ENCODE measurements at places on chromosomes 3 and 15.

DNA sequence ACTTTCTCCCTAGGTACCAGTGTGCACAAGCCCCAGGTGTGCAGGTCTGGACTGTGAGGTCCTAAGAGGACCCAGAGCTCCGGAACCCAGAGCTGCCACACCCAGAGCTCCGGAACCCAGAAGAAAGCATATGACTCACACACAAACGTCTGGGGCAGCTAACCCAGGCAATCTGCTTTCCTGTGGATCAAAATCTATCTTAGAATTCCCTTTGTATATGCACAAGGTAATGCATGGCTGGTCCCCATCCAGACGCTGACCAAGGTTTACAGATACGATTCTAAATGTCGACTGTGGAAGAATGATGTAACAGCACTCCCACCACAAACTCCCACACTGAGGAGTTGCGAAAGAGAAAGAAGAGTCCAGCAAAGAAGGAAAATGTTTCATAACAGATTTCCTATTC lies 15.7 kb downstream of the KCNMB2 start:
- no peak for DNase-seq

DNA sequence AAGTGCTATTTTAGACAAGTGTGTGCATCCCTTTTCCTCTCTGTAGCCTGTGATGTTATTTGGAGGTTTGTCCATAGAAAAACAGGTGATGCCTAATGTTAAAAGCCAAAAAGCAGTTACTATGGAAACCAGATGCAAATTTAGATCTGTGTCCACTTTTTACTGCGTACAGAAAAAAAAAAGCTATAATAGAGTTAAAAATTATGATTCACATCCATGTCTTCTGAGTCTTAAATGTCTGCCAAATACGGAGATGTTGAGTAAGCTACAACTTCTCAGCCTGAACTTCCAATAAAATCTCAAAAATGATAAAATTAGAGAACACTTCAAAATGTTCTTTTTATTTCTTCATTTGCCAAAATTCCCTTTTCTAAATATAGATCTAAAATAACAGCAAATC lies 74.2 kb upstream of the GAP43 start:
- no peak for DNase-seq

DNA sequence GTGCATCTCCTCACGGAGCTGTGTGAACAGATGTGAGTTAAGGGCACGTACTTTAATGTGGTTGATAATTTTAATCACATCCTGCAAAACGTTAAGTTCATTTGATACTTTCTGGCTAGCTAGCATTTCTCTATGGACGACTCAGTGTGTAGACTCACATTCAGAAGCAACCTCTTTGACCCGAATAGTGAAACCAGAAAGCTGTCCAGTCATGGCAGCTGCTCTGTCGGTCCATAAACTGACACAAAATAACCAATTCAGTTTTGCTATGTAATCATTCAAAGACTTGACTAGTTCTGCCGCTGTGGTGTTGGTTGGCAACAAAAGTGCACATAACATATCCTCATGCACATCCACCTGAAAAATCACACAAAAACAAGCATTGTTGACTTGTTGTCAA lies 3.7 kb upstream of the GFM1 start:
- DNase-seq: no peak

DNA sequence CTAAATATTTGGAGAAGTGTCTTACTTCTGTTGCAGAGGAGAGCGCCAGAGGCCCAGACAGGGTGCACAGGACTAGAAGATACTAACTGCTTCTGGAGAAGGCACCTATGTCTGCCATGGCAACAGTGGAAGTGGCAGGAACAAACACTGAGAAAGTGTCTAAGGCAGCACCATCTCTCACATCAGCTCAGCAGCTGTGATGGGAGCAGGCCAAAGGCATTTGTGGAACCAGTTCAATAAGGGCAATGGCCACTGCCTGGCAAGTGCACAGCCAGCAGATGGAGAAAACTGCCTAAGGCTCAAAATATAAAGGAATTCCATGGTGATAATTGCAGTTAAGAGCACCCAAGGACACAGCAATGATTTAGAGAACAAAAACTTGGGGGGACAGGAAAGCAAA lies 563.0 kb upstream of the CCDC54 start:
- no peak for DNase-seq

- DNase-seq: no peak
Observed at GRCh38 chr15:38470816-38471215, 16.9 kb downstream of the FAM98B start.

GRCh38 chr15:29990035-29990434 lies 92.7 kb upstream of the GOLGA8J start:
- DNase-seq: no peak

GRCh38 chr3:58626841-58627569 lies 39.6 kb downstream of the FAM3D start:
- no peak for DNase-seq

- no peak for DNase-seq
Observed at GRCh38 chr3:152910966-152911365, 76.0 kb downstream of the P2RY1 start.

- DNase-seq: no peak
Observed at GRCh38 chr3:42061713-42062380, 29.3 kb upstream of the TRAK1 start.

DNA sequence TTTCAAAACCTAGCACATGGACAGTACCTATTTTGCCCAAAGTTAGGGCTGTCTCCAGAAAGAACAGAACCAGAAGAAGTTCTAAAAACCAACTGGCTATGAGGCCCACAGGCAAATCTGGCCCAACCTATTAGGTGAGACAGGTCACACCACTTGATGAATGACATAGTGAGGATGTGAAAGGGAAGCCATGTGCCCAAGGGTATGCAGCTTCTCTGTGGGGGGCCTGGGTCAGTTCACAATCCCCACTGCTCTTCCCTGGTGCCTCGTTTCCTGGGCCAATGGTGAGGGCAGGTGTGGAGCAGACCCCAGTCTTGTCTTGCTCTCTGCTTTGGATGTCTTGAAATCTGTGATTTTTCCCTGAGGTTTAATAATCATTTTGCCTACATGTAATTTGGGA lies 8.9 kb downstream of the INSYN1 start:
- DNase-seq: no peak

DNA sequence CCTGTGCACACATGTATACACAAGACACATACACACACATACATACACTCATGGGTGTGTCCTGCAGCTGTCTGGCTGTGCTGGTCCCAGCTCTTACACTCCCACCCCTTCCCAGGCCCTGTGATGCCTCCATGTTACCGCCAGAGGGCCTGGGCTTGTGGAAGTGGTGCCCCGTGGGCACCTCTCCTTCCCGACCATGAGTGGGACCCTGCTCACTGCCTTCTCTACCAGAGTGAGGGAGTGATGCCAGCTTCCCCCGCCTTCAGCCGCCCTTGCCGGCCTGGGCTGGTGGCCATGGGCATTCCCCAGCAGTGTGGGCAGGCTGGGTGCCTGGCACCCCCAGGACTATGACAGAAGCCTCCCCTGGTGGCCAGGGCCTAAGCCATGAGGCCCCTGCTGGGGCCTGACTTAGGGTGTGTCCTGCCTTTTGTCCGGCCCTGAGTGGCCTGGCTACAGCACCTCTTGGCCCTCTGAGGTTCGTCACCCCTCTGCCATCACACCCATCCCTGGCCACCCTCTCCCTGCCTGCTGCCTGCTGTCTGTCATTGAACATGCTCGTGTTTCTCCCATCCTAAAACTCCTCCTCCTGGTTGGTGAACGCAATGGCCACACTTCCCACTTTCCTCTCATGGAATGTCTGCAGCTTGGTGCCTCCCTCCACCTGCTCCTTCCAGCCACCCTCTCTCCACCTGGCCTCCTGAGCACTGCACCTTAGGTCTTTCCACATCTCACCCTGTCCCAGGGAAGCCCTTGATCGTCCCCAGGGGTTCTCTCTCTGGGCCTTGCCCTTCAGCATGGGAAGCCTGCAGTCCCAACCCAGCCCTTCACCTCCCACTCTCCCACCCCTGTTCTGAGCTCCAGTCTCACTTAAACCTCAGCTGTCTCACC lies 14.6 kb downstream of the HDAC11 start:
- peak; percentile 67 for DNase-seq

- no peak for DNase-seq
Observed at GRCh38 chr3:177468816-177469215, 271.5 kb upstream of the TBL1XR1 start.

- peak; percentile 65 for DNase-seq
Observed at GRCh38 chr15:73697033-73697467, 12.9 kb downstream of the CD276 start.

GRCh38 chr3:32780071-32780734 lies 37.6 kb upstream of the TRIM71 start:
- no peak for DNase-seq

- DNase-seq: no peak
Observed at GRCh38 chr3:185680231-185680630, 94.1 kb downstream of the SENP2 start.

- DNase-seq: no peak
Observed at GRCh38 chr3:5184499-5184898, 3.0 kb upstream of the EDEM1 start.

GRCh38 chr15:68587769-68588385 lies 9.1 kb downstream of the CORO2B start:
- no peak for DNase-seq

GRCh38 chr15:40069178-40070165 lies 30.5 kb upstream of the SRP14 start:
- peak; percentile 87 for DNase-seq

- DNase-seq: no peak
Observed at GRCh38 chr15:49664716-49665115, 43.9 kb downstream of the DTWD1 start.

- DNase-seq: no peak
Observed at GRCh38 chr15:31464216-31465082, 137.8 kb downstream of the KLF13 start.

DNA sequence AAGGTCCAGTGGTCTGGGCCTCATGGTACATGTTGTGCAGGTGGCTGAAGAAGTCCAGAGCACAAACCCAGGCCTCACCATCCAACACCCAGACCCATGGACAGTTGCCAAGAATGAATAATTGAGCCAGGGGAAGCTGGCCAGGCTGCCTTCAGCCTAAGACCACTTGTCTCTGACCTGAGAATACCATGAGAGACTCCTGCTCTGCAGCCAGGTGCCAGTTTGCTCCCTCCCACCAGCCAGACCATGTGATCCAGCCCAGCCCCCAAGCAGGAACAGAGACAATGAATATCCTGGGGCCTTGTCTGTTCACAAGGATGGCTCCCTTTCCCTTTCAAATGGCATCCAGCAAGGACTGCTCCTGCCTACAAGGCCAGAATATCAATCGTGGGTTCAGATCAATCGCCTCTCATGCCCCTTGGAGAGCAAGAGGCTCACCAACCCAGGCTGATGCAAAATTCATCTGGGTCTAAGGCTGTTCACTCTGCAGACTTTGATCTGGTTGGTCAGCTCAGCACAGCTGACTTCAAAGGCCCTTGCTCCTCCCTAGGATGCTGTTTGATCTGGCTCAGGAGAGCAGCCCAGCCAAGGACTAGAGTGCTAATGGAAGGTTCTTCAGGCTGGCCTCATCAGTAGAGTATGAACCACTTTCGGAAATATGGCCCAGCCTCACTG lies 13.4 kb downstream of the TRAIP start:
- no peak for DNase-seq

DNA sequence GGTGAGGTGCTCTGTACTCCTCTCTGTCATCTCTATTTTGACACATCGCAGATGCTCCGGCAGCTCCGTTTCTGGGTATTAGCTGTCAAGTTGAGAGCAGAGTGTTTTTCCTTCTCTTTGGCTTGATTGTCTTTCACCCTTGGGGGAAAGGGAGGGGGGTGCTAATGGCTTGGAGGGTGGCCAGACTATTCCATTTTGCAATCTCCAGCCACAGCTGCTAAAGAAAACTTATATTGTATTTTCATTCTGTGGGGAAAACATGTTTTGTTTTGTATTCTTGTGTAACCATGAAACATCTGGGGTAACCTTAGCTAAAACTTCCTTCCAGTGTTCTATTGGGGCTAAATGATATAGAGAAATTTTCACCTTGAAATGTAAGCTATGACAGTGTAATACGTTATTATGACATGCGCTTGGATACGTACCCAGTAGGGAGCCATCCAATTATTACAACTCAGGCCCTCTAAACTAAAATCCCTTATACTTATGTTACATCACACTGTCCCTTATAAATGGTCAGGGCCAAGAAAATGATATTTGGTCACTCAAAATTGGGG lies 14.0 kb upstream of the LARP6 start:
- no peak for DNase-seq

GRCh38 chr3:60759439-60759838 lies 491.8 kb downstream of the FHIT start:
- no peak for DNase-seq

GRCh38 chr3:73461547-73461946 lies 163.2 kb downstream of the PDZRN3 start:
- DNase-seq: no peak

DNA sequence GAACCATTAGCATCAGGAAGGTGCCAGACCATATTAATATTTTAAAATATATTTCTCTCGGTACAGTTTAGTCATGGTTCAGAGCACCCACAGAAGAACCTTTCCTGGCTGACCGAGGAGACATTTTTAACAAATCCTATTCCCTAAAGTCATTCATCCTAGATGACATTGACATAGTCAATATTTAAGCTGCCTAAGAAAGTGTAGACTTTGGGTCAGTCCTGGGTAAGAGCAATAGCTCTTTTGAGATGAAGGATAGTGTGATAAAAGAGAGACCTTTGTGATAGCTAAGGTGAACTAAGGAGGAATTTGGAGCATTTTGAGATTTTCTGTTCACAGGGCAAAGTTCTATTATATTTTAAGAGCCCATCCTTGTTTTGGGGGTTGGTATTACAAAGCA lies 47.5 kb downstream of the ZNF609 start:
- no peak for DNase-seq

- DNase-seq: no peak
Observed at GRCh38 chr15:63380808-63381282, 801 bp downstream of the CA12 start.

DNA sequence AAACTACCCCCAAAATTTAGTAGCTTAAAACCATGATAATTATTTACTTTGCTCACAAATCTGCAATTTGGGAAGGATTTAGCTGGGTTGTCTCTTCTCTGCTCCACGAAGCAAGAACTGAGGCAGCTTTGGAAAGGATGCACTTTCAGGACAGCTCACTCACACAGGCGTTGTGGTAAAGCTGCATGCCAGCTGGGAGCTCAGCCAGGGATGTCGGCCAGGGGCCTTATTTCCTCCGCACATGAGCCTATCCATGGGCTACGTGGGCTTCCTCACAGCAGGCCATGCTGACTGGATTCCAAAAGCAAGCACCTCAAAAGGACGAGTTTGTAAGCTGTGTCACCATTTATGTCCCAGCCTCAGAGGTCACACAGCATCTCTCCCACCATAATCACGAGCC lies 301.3 kb upstream of the IGF1R start:
- no peak for DNase-seq

DNA sequence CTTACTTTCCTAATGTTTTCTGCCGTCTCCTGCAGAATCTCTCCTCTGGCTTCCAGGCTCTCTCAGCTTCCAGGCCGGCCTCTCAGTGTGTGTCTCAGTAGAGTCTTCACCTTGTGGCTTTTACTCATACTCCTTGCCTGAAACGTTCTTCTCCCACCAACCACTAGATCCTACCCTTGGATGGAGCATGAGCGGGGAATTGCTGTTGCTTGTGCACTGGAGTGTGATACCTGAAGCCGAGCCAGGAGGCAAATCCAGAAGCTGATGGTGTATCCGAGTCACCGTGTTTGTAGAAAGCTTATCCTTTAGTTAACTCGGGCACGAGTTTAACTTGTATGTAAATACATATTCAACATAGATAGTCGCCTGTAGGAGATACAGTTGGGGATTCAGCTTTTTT lies 285.0 kb upstream of the C2CD4B start:
- DNase-seq: no peak

GRCh38 chr3:186311441-186311840 lies 50.6 kb downstream of the DGKG start:
- DNase-seq: no peak
